AG09319 (cell line): ENCODE measurements at places on chromosomes 6 and 20.

DNA sequence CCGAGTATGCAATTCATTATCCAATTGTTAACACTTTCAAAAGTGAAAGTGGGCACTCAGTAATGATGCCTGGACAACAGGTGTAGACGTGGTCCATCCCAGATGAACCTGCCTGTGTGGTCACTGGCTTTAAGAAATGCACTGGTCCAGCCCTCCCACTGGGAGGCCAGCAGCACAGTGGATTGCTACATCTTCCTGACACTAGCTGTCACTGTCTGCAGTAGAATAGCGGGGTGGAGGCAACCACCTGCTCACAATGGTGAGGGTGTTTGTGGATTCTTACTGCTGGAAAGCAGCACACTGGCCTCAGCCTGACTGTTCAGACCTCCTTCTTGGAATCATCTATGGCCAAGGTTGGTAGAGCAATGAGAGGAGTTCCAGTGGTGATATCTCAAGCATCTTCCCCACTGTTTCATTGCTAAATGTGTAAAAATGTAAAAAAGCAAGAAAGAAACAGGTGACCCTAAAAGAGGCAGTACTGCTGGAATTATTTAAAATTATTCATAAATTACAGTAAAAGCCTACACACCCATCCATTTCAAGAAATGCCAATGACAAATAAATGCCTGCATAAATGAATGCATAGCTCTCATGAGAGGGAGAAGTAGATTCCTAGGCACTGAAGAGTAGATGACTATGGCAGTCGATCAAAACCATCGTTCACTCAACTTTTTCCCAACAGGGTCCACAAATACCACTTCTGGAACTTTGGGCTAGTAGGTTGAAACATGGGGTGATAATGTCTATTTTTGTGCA lies 228.0 kb upstream of the PLN start:
- no peak for DNase-seq

GRCh38 chr20:2101057-2101864 lies at the start of gene STK35:
Gene STK35, plus strand, starts transcription at chr20:2101827. Its CDS starts 55 bp downstream, at chr20:2101882.
- no peak for DNase-seq

- no peak for DNase-seq
Observed at GRCh38 chr6:169200893-169201514, 52.6 kb downstream of the THBS2 start.

- DNase-seq = no peak
Observed at GRCh38 chr6:118933855-118934460, 1.0 kb downstream of the MCM9 start.

- DNase-seq = no peak
Observed at GRCh38 chr6:95576998-95577303, 384 bp upstream of the MANEA start.

GRCh38 chr6:72931325-72931887 lies 293.9 kb downstream of the KHDC1L start:
- DNase-seq = no peak

GRCh38 chr20:58980711-58981627 lies at the start of gene NELFCD:
Gene NELFCD, plus strand, starts transcription at chr20:58981256. Its CDS starts 54 bp downstream, at chr20:58981310.
- peak; percentile 53 for DNase-seq

- DNase-seq = no peak
Observed at GRCh38 chr6:47631269-47631772, 67.1 kb upstream of the ADGRF4 start.

DNA sequence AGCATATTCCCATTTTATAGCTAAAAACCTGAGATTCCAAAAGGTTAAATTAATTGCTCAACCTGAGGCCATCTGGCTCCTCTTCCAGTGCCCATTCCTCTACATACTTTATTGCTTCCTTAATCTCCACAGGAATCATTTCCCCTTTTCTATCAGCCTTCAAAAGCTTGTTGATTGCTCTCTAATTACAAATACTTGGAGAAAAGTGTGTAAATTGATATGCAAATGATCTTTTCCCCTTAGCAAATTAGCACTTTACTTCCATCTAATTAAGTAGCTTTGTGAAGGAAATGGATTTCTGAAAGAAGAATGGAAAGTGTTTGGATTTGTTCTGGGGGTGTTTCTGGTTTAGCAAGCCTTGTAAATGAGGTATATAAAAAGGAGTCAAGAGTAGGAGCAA lies 323.3 kb downstream of the GRIK2 start:
- no peak for DNase-seq

- no peak for DNase-seq
Observed at GRCh38 chr6:147322299-147323162, 118.3 kb downstream of the STXBP5 start.

- DNase-seq = no peak
Observed at GRCh38 chr20:20896606-20897005, 184.2 kb upstream of the RALGAPA2 start.

DNA sequence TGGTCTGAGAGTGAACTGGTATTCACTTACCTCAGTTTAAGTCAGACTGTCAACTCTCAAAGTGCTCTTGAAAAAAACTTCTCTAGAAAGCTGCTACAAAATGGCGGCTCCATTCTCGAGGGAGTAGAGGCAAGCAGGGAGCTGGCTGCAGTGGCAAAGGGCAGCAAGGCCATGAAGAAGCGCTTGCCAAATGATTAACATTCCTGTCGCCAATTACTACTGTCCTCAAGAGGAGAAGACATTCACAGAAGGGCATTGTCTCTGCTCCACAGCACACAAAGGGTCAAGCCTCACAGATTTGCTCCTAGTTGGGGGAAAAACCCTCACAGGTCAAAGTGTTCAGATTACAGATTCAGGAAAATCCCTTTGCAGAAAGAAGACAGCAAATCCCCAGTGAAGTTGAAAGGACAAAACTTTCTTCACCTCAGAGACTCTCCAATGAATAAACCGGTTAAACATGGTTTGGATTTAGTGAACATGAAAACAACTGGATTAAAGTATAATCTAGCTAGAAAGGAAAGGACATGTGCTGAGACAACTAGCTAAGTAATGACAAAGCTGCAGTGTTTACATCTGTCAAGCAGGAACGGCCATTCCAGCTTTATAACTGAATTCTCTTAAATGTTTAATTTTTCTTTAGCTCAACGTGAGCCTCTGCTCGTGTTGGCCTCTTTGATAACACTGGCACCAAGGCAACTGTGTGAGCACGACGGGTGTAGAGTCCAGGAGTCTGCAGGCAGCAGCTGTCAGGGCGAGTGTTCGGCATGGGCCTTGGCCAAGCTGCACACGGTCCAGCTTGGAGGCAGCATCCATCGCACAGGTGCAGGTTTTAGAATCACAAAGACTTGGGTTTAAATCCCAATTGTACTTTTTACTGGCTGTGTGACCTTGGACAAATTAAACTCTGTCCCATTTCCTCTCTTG lies 37.6 kb downstream of the NR2E1 start:
- no peak for DNase-seq

GRCh38 chr6:3535033-3535775 lies 78.4 kb upstream of the SLC22A23 start:
- DNase-seq = no peak

DNA sequence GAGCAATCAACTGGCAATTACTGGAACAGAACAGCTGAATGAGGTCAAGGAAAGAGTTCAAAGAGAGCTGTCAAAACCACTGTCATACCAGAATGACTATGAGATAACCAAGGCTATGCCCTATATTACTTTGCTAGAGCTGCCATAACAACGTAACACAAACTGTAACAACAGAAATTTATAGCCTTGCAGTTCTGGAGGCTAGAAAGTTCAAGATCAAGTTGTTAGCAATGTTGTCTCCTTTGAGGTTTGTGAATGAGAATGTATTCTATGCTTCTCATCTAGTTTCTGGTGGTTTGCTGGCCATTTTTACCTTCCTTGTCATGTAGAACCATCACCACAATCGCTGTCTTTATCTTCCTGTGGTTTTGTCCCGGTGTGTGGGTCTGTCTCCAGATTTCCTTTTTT lies 1323.0 kb upstream of the GJE1 start:
- DNase-seq = no peak

GRCh38 chr6:98894810-98895209 lies 52.9 kb downstream of the FBXL4 start:
- DNase-seq = no peak

DNA sequence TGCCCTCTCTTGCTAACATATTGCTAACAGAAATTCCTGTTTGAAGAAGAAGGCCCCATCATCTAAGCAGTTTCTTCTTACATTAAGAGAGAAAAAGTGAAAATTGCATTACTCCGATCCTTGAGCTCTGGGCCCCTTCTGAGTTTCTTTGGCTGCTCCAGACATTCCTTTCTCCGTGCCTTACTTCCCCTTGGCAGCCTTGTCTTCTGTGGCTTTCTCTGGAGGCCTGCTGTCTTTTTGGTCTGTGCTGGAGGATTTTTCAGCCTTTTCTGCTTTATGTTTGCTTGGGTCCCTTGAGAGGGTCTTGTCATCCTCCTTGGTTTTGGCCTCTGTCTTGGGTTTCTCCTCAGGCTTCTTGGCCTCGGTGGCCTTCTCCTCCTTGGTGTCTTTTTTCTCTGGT lies 378.8 kb upstream of the CHD6 start:
- no peak for DNase-seq

DNA sequence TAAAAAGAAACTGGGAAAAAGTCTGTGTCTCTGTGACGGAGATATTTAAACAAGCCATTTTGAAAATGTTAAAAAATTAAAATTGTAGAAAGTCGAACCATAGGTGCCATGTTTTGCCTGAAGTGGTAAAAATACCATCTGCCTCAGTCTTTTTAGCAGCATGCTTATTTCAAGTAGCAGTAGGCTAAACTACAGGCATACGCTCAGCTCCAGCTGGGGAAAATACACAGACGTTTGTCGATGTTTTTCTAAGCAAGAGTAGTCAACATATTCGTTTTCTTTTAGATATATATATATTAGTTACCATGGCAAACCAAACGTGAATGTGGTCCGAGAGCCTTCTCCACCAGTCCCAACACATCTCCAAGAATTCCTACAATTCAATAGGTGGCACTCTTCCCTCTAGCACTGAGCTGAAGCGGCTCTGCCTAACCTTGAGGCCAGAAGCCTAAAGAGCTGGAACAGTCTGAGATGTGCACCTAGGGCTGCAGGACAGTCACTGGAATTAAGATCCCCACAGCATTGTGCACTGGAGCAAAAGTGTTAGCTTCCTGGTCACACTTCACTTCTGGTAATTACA lies 70.2 kb upstream of the BEND3 start:
- no peak for DNase-seq

- DNase-seq = no peak
Observed at GRCh38 chr6:7846966-7847818, 63.4 kb downstream of the TXNDC5 start.

DNA sequence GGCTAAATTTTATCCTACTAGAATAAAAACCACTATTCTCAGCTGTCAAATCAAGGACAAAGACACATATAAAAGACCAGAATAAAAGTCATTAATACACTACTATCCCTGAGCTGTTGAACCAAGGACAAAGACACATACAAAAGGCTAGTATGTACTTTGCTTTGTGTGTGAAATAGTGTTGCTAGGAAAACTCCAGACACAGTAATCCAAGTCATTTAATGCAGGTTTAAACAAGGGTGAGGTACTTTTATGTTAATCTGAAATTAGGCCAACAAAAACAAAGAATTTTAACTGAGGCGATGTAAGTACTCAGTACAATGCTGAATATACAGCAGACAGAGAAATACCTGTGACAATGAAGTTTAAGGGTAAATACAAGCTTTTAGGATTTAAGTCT lies 18.9 kb downstream of the GCLC start:
- no peak for DNase-seq

- no peak for DNase-seq
Observed at GRCh38 chr6:10555625-10556309, 34.6 kb downstream of the GCNT2 start.

DNA sequence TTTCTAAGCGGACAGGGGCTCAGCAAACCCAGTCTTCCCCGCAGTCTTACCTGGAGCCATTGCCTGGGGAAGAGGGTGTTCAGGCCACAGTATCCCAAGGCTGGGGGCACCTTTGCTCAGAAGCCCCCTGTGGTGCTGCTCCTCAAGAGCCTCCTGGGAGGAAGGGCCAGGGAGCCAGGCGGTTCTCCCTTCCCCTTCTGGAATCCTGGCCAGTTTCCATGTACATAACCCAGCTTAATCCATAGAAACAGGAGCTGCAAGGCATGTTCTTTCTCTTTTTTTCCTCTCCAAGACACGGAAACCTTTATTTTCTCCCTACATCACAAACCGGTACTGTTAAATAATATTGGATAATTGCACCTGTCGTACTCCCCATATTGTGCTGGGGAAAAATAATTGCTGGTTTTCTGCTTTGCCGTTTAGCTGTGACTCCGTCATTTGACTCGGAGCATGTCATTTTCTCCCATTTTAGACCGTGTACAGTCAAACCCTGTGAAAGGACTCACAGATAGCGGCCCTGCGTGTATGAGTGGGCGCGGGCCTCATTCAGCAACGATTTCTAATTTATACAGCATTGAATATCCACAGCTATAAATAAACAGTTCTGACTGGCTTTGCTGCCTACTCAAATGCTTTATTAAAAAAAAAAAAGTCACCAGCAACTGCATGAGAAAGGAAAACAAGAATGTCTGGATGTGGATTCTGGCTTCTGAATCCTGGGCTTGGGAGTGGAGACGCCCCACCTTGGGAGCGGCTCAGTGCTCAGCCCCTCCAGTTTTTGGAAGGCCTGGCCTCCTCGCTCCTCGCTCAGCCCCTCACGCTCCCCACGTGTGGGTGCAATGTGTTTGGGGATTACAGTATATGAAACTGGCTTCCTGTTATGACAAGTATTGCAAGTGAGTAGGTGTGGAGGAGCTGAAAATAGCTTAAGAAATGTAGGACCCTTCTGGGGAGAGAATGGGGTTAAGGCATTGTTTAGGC lies 67.3 kb downstream of the ADTRP start:
- DNase-seq = no peak

GRCh38 chr6:118750143-118750542 lies 98.8 kb upstream of the CEP85L start:
- DNase-seq = no peak

GRCh38 chr6:157808405-157808950 lies 14.6 kb upstream of the SNX9 start:
- DNase-seq = no peak

- no peak for DNase-seq
Observed at GRCh38 chr6:30682143-30683117, 4.0 kb downstream of the PPP1R18 start.

DNA sequence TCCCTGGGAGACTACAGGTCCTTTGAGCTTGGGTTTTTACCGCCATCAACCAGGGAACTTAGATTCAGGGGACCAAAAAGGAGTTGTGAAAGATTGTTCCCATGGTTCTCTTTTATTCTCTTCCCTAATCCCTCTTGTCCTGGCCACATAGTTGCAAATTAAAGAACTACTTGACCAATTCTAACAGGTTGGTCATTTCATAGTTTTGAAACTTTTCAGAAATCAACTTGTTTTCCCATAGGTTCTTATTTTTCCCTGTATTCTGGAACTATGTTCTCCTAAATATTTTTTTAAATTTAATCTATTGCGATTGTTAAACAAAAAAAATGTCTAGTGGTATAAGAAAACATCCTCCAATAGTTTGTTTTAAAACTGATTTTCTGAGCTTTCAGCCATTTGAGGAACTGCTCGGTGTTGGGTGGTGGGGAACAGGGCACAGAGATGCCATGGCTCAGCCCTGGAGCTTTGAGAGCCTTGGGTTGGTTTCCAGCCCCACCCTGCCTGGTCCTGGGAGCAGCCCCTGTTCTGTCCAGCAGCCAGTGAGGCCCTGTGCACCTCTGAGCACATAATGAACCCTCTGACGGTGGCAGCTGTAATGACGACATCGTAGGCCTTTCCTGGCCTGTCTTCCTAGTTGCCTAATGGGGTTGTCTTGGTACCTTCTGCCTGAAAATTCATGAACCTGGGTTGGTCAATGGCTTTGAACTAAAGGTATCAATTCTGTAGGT lies 53.5 kb downstream of the TBC1D7 start:
- no peak for DNase-seq
